ENCODE measurements at places on chromosomes 6 and 20.

GRCh38 chr6:141576751-141577150, 556.0 kb upstream of the GJE1 start:
- DNase-seq: no peak

- DNase-seq: no peak
Measured at GRCh38 chr6:26333476-26334297, 31.3 kb upstream of the BTN3A2 start.

DNA sequence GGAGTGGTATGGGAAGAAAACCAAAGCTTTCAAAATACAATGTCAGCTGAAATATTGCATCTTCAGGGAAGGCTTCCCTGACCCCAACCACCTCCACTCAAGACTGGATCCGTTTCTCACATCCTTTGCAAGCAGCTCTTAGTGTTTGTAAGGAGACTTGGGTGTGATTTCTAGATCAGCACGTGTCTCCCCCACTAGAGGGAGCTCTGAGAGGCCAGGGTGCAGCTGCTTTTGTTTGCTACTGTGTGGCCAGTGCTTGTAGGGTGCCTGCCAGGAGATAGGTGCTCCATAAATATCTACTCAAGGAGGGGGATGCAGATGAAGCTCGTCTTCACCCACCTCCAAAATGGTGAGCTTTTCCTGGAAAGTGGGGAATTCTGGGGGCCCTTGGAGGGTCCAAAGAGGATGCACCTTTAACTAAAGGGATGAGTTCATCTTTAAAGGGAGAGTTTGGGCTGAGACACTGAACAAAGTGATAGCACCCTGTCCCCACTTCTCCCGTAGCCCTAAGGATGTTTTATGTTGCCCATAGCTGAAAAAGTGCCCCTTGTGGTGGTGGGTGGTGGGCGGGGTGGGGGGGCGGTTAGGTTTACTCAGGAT, 52.6 kb upstream of the MAFB start:
- no peak for DNase-seq

GRCh38 chr6:49847673-49848072, 18.7 kb downstream of the CRISP1 start:
- DNase-seq: no peak

GRCh38 chr6:64411226-64411625, 775.6 kb downstream of the PHF3 start:
- no peak for DNase-seq

GRCh38 chr6:4889701-4890100, 113.5 kb downstream of the CDYL start:
- DNase-seq: no peak

DNA sequence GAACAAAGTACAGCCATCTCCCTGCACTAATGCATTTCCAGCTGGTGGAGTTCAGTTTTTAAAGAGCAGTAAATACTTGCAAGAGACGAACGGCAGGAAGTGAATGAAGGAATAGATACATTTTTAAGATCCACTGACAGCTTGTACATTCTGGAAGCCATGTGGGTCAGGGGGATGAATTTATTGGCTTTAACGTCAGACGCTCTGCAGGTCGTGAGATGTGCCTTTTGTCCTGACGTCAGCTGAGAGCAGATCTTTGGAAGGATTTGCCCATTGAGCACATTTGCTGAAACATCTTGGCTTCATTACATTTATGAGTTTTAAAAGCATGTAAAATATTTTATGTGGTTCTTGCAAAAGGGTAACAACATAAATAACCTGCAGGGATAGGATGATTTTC, 29.5 kb upstream of the SALL4 start:
- DNase-seq: no peak

GRCh38 chr20:57289391-57290177, 23.1 kb upstream of the BMP7 start:
- no peak for DNase-seq

DNA sequence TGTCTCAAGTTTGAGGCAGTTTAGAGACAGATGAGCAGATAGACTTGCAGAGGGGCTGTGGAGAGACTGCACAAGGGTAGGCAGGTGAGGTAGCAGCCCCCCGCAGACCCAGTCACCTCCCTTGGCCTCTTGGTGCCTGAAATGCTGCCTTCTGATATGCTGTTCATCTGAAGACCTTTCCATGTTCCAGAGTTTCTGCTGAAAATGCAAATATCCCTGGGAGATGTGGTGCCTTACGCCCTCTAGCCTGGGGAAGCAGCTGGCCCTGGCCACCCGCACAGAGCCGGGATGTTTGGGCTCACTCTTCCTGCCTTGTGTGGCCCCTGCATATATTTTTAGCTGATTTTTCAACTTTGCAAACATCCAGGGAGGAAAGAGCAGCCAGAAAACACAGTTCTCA, 51.4 kb downstream of the TMEM242 start:
- DNase-seq: no peak

- DNase-seq: no peak
Measured at GRCh38 chr6:16095180-16095579, 33.7 kb upstream of the MYLIP start.

DNA sequence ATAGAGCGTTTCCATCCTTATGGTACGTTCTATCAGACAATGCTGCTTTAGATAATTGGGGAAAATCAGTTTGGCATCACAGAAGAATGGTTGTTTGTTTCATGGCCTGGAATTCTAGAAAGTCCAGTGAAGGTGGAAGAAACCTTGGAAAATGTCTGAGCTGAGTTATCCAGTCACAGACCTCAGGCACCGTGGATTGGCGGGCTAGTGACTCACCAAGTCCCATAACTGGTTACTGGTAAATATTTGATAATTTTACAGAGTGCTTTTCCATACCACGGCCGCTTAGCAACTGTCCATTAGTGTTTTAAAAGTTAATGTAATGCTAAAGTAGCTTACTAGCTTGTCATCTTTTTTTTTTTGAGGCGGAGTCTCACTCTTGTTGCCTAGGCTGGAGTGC, 99.4 kb downstream of the SLC35B3 start:
- no peak for DNase-seq

- DNase-seq: no peak
Measured at GRCh38 chr20:64240243-64241015, 15.1 kb upstream of the PCMTD2 start.

DNA sequence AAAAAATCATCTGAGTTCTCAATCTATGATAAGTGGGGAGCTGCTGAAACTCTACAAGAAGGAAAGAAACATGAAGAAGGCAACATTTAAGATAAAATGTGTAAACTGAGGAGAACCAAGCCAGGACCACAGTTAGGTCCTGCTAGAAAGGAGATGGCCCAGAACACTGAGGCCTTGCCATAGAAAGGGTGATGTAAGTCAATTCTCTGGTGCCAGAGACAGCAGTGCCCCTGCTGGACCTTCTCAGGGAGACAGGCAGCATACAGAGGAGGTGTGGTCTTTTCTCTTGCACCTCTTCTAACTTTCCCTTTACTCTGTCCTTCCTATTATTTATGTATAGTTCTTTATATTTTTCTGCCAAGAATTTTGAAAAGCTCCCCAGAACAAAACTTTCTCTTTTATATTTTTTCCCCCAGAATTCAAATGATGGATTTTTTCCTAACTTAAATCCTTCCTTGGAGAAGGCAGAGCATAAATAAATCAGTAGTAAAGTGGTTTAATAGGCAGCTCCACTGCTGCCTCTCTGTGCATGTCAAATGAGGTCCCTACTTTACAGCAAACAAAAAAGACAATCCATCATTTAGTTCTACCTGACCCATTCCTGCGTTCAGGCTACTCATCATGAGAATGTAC, 9.0 kb downstream of the UQCC2 start:
- DNase-seq: no peak

GRCh38 chr6:116101790-116102189, 1.1 kb downstream of the NT5DC1 start:
- DNase-seq: no peak

DNA sequence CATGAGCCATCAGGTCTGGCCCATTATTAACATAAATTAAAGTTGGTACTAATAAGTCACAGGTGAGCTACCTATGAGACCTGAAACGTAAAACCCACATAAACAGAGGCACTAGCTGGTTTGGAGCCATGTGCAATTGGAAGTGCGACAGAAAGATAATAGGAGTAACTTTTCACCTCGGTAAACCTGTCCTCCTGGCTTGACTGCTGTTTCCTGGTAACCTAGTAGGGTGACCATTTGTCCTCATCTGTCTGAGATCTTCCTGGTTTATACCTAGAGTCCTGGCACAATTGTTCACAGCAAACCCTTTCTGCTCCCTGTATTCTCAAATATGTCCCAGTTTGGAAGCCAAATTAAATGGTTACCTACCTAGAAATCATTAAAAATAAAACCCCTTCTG, 7.4 kb downstream of the TBC1D20 start:
- DNase-seq: no peak

- peak; percentile 28 for DNase-seq
Measured at GRCh38 chr6:159981403-159982245, 12.7 kb downstream of the IGF2R start.

GRCh38 chr20:44691424-44692423, 23.4 kb upstream of the CCN5 start:
- DNase-seq: no peak

- peak; percentile 31 for DNase-seq
Measured at GRCh38 chr6:111759836-111760785, 113.1 kb downstream of the FYN start.

DNA sequence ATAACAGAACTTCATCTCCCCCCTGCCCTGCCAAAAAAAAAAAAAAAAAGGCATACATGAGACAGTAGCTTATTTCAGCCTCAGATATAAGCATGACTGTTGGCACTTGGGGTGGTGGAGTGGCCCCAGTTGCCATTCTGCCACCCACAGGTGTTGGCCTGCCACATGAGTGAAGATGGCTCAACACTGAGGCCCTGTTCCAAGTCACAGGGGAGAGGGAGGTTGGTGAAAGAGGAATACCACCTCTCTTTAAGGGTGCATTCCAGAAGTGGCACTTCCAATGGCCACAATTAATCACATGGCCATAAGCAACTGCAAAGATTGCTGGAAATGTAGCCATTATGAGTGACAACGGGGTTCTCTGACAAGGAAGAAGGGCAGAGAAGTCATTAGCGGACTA, 61.9 kb upstream of the JARID2 start:
- no peak for DNase-seq

DNA sequence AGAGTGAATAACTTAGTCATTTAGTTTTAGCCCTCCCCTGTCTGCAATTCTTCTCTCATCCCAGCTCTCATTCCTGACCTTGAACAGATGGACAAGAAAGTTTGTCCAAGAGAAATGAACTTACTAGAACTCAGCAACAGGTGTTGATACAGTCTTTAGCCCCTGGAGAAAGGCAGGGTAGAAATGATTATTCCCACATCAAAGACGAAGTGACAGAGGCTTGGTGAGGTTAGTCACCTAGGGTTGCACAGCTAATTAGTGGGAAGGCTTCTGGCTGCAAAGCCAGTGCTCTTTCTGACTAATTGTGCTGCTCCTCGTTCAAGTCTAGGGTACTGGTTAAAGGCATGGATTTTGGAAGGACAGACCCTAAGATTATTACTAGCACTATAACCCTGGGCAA, 4.5 kb downstream of the ZDHHC14 start:
- DNase-seq: no peak

GRCh38 chr20:19493794-19494495, 264.1 kb upstream of the RIN2 start:
- DNase-seq: no peak

- no peak for DNase-seq
Measured at GRCh38 chr6:37982317-37982716, 162.8 kb downstream of the ZFAND3 start.

DNA sequence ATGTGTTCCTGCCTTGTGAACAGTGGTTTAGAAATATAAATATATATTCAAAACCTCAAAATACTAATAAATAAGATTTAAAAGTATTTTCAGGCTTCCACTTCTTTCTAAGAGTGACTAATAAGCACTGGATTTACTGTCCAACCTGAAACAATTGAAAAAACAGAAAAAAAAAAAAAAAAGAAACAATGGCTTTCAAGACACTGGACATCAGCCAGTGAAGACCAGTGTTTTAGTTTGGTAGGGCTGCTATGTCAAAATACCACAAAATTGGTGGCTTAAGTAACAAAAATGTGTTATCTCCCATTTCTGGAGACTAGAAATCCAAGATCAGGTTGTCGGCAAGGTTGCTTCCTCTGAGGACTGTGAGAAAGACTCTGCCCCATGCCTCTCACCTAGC, 101.4 kb upstream of the PDE7B start:
- no peak for DNase-seq

DNA sequence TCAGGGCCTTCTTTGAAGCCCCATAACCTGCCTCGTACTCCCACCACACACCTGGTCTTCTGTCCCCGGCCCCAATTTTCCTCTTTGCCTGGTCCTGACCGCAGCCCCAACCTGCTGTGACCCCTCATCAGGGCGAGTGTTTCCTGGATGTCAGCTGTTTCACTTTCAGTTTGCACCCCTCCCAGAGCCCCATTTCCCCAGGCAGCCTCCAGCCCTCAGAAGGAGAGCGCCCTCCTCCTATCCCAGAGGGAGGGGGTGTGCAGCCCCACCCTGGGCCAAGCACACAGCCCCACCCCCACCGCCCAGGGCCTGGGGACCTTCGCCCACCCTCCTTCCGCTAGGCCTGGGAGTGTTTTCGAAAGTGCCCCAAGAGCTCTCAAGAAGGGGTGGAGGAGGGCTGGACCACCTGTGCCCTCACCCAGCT, 1.5 kb downstream of the BAK1 start:
- DNase-seq: no peak

DNA sequence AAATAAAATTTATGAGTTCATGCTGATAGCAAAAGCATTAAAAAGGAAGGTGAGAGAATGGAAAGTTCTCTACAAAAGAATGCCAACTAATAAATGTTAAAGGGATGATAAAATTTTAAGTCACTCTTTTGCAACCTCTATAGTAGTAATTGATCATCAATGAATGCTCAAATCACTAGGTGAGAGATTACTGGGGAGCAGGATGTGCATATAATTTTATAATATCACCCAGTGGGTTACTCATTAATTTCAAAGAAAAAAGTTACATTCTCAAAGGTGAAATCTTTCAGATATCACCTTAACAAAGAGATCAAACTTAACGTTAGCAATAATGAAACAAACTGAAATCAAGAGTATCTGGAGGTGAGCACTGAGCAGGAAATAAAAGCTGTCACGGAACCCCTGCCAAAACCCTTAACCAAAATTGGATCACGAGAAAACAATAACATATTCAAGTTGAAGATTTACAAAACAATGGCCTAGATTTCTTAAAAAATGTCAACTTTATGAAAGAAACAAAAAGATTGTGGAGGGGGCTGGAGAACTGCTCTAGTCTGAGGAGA, 45.5 kb upstream of the TMEM244 start:
- no peak for DNase-seq

- DNase-seq: no peak
Measured at GRCh38 chr6:132817554-132818403, 3.4 kb downstream of the RPS12 start.
